ENCODE measurements at places on chromosomes 3 and 15. TPM values are rescaled to one million over a fixed set of nuclear protein-coding genes. Genes with fewer than 3 reads are reported as not detected.

DNA sequence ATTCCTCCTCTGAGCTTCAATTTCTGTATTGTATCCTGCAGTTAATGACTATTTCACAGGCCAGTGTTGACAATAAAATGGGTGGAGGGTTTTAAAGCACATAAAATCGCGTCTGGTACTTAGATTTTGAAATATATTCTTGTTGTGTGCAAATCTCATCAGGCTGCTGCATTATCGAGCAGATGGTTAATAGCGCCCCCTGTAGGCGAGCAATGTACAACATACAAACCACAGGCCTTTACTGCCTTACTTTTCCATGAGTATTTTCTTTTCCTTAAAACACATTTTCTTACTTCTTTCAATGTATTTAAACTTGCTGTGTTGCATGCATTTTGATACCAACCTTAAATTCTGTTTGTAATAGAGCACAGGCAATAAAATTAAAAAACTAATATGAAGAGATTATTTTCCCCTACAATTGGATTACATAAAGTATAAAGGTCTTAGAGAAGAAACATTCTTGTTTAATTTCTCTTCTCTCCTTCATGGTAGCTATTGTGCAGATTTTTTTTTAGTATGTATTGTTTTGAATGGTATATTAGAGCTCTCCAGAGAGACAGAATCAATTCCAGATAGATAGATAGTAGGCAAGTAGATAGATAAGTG is 608.4 kb downstream of the CADM2 start:
- peak; percentile 15 for DNase-seq

DNA sequence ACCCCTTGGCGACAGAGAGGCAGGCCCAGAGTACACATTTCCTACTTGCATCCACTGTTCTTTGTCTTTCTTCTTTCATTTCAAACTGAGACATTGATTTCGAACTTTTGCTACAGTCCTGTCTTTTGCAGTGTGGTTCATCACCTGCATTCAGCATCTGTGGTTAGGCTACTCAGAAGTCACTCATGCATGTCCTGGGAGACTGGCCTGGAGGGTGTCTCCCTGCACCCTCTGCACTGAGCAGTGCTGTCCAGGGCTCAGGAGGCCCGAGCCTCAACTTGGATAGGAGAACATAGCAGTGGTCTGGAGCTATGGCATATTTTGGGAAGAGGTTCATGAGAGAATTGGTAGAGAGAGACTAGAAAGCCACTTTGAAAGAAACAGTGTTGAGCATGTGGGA is 240.2 kb upstream of the TPRG1 start:
- DNase-seq: no peak

GRCh38 chr15:67782691-67782991 is 42.7 kb upstream of the SKOR1 start:
- no peak for DNase-seq

The SEMA3F gene
- total RNA-seq: 1.4 TPM

- DNase-seq: no peak
Observed at GRCh38 chr3:61814674-61815073, 253.3 kb downstream of the PTPRG start.

All from pancreas (tissue), 10 donors.